CD4-positive, alpha-beta T cell (primary cell): ENCODE measurements at places on chromosomes 2 and 18.

- no peak for DNase-seq
Measured at GRCh38 chr2:95056044-95056443, 30.5 kb downstream of the MAL start.

DNA sequence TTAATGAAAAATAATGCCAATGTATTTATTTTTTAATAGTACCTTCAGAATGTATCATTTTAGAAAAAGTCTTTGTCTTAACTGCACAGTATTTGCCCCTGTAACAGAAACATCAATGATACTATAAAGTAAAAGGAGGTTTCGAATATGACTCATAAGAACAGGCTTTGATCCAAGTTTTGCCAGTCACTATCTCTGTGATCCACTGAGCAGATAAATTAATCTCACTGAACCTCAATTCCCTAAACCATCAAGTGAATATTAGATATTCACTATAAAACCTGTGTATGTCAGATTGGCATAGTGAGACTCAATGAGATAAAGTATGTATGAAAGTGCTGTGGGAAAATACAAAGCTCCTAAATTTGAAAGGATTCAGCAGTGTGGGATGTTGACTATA is 292.1 kb downstream of the EXOC6B start:
- DNase-seq, result no peak

GRCh38 chr2:74534411-74534810 is 4.7 kb downstream of the HTRA2 start:
- no peak for DNase-seq

DNA sequence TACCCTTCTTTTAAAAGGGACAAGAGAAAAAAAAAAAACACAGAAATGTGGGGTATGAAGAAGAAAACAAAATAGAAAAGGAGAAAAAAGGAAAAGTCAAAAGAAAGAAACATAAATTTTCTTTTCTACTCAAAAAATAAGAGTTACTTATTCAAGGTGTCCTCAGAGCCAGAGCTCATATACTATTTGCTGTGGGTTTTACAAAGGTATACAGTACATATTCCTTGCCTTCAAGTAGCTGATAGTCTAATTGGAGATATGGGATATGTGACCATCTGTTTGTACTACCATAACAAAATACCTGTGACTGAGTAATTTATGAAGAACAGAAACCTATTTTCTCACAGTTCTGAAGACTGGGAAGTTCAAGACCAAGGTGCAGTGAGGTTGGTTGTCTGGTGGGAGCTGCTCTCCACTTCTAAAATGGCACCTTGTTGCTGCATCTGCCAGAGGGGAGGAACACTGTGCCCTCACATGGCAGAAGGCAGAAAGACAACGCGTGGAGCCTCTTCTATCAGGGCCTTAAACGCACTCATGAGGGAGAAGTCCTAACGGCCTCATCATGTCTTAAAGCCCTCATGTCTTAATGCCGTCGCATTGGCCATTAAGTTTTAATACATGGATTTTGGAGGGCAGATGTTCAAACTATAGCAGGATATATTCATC is 33.9 kb downstream of the NBAS start:
- DNase-seq, result no peak

DNA sequence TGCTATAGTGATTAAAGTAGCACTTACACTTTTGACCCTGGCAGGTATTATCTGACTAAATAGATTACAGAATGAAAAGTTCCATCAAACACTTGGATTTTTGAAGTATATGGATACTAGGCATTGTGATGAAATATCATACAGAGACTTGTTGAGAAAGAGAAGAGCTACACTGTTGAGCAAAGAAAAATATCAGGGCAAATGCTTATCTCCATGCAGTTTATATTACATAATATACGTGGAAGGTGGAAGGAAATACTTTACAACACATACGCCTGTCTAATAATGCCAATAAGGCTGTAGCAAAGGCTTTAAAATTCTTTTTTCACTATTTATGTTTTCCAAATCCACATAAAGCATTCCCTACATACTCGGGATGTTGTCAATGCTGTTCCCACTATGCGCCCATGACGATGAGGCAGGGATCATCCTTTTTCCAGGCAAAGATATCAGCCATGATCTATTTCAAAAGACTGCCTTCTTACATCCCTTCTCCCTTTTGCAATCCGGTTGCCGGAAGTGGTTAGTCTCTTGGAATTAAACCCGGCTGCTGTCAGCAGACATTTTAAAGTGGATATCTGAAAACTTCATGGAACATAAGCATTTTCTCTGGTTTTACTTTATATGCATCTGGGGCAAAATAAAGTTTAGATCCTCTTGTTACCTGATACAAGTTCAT is 92.6 kb upstream of the ITGA4 start:
- no peak for DNase-seq

GRCh38 chr2:23611839-23612238 is 226.9 kb downstream of the KLHL29 start:
- no peak for DNase-seq

DNA sequence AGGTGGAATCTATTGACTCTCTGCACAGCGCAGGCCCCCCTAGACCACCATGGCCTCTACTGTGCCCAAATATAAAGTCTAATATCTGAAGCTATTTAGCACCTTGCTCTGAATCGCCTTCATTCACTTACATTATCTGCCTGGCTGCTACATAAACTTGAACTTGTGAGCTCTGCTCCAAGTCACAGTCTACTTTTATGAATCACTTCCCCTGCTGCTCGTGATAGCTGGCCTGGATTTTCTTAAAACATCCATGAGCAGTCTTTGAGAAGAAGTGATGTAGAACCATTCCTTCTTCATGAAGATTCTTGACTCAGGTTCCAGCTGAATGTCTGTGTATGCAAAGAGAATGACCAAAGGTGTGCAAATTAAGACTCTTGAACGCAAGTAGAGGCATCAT is 359.5 kb downstream of the RND3 start:
- DNase-seq, result no peak

DNA sequence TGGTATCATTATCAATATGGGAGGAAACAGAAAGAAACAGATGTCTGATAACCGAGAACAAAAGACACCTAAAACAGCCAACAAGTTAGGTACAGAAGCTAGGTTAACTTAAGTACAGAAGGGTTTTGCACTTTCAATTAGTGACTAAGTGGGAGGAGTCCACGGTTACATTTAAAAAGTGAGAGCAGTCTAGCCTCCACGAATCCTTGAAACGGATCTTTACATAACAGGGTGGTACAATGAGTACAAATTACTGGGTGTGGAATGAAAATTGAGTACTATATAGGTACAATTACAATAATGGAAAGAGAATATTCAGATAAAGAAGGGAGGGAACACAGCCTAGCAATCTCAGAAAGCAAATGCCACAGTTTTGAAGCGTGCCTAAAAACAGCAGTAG is 76.6 kb downstream of the TLK1 start:
- no peak for DNase-seq

DNA sequence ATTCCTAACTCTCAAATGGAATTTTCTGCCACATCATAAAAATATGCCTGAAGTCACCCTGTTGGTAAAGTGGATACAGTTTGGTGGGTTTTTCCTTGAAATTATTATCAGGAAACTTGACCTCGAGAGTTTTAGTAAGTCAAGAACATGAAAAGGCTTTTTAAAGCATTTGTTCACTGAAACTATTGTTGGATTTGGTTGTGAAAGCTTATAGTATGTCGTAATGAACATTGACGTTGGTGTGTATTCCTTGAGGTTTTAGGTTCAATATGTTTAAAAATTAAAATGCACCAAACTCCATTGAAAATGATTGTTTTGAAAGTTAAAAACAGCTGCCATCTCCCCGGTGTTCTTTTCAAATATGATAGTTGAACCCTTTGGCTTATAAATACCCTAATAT is 30.8 kb downstream of the AOX1 start:
- no peak for DNase-seq

GRCh38 chr2:18940184-18940583 is 350.8 kb upstream of the NT5C1B start:
- DNase-seq, result no peak
